ENCODE measurements at places on chromosomes 4 and X.
A peak's percentile ranks its signal among the peaks of the same experiment; 100 is the strongest.

DNA sequence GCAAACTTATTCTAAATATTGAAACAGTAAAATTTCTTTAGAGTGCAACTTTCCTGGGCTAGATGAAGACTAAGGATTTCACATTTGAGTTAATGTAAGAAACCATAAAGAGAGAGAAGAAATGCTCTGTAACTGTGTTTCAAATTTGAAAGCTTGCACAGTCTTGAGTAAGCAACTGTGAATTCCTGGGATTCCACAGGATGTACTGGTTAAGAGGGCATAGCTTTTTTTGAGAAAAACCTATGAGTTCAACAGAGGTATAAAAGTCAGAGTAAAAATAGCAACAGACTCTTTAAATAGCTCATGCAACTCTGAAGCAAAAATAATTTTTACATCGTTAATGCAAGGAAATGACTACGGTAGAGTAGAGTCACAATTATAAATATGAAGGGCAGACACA is 25.5 kb downstream of the ZNF330 start:
- DNase-seq, result peak; percentile 25

DNA sequence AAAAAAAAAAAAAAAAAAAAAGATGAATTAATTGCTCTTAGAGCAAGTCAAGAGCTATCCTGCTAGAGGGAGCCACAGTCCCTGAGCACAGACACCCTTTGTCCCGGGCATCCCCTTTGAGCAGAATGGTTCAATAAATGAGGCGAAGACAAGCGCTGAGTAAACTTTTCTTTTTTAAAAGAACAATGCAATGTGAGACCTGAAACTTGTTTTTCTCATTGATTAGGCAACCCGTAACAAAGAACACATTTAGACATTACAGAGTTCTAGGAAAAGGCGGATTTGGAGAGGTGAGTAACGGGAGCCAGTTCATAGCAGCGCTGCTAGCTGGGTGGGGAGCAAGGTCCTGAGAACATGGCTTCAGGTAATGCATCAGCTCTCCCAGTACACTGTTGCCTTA is 46.1 kb downstream of the GRK4 start:
- no peak for DNase-seq

DNA sequence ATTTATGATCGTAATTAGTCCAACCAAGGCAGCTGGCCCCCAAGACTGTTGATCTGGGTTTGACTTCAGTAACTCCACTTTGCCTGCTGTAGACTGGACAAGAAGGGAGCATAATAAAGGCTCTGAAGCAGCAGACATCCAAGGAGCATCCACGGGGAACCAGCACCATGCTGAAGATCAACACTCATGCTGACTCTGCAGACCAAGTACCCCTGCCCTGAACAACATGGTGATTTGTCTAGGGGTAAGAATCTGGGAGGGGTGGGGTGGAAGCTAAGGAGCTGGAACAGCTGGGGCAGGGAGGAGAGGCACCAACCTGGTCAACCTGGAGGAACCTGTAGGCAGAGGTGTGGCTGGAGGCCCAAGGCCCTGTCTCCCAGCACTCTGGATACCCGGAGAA is 2.1 kb downstream of the TEC start:
- no peak for DNase-seq

DNA sequence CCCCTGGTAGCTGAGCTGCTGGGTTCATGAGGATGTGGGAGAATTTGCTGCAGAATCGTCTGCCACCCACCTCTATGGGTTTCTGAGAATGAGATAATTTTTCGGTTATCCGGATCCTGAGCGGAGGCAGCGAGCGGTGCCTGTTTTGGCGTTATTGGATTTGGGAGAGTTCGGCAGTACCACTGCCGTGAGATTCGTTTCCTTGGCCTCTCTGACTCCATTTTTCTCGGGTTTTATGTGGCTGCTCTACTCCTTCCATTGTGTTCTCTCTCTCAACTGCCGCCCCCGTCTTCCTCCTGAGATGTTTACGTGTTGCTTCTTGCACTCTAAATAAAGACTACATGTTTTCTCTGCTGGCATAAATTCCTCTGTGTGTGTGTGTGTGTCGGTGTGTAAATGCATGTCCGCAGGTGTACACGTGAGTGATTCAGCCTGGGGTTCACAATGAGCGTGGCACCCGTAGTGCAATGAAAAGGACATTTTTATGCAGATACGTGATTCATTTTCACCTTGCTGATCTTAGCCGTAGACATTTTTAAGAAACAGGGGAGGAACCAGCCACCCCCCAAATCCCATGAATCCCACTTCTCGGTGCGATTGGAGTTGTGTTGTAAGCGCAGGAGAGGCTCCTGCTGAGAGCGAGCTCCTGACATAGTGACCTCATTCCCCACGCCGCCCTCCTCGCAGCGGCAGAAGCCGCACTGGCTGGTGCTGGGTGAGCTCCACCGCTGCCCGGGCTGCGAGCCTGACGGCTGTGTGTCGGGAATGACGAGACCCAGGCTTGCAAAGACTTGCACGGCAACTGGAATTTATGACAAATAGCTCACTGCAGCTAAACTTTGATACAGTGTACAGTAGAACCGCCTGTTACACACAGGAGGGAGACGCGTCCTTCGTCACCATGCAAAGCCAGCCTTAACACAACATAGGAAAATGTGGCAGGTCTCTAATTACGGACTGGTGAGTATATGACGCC is 82.2 kb downstream of the STOX2 start:
- DNase-seq, result peak; percentile 29

DNA sequence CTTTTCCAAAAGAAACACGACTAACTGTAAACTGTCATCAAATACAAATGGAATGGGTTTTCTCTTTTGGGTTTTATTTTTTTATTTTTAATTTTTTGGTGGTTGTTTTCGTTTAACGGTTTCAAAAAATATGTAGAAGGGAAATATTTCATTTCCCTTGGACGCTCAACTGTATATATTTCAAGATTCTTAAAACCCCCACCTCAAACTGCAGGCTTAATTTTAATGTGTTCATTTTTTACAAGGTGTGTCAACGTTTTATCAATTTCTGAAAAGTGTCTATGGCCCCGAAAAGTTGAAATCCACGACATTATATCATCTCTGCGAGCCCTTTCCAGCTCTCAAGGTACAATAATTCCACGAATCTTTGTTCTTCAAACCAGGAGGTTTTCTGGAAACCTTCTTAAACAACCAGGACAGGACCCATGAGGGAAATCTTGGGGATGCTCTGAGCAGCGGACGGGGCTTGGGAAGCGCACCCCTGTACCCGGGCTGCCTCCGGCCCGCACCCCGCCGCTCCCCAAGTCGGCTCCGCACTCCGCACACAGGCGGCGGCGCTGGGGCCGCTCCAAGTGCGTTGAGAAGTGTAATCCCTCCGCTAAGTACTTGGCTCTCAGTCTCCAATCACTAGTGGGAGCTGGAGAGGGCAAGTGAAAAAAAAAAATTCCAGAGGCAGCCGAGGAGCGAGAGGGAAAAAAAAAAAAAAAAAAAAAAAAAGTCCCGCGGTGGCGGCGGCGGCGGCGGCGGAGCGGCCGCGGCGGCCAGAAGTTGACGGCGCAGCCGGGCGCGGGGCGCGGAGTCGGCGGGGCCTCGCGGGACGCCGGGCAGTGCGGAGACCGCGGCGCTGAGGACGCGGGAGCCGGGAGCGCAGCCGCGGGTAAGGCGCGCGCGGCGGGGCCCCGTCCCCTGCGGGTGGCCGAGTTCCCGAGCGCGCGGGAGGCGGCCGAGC is at the start of gene BMPR1B:
Gene BMPR1B, plus strand, starts transcription at position 764 of the 949 bp plus-strand sequence. CDS start 346,470 bp downstream, outside the sequence.
- no peak for DNase-seq

- DNase-seq, result no peak
Measured at GRCh38 chrX:155682834-155683233, 70.1 kb upstream of the TMLHE start.

DNA sequence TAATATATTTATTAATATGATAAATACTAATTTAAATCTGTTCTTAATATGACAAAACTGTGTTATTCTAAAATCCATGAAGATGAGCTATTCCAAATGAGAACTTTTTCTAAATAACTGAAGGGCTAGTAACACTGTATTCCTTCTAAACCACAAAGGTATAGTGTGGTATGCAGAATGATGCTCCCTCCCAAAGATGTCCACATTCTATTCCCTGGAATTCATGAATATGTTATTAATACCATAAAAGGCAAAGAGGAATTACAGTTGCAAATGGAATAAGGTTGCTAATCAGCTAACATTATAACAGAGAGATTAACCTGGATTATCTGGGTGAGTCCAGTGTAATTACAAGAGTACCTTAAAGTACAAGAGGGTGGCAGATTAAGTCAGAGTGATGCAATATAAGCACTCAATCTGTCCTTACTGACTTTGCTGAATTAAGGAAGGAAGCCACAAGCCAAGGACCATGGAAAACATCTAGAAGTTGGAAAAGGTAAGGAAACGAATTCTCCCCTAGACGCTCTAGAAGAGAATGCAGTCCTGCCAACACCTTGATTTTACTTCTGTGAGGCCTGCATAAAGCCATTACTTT is 20.7 kb upstream of the MAB21L2 start:
- no peak for DNase-seq

DNA sequence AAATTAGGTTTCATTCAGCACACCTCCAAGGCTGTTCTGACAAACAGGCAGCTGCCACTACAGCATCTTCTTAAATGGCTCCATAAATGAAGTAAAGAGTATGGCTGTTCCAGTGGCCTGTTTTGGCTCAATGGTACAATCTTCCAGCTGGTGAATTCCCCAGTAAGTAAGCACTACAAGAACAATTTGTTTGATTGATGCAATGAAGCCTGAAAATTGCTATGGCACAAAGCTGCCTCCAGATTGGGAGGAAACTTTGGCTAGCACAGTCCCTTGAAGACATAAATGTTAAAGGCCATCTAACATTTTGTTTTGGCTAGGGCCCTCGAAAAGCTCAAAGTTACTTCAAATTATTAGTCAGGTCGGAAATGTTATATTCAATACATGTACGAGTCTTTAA is 47.5 kb downstream of the FGF13 start:
- no peak for DNase-seq

DNA sequence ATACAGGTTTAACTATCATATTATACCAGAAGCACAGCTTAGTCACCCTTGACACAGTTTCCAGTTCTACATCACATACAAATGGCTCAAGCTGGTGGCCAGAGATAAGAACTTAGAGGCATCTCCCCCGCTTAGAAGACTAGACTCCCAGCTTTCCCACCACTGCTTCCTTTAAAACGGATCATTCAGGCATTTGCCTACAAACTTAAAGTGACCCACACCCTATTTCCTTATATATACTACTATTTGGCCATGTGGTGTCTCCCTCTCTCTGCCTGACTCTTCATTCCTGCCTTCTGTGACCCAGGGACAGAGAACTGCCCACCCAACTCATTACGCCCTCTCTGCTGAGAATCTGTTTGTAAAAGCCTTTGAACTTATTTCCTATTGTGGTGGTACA is 781.2 kb upstream of the DIAPH2 start:
- peak; percentile 2 for DNase-seq

- DNase-seq, result no peak
Measured at GRCh38 chr4:78337244-78338020, 214.1 kb upstream of the ANXA3 start.

GRCh38 chrX:13376857-13377549 is 57.1 kb upstream of the ATXN3L start:
- no peak for DNase-seq

- DNase-seq, result no peak
Measured at GRCh38 chr4:145773581-145774234, 93.8 kb downstream of the C4orf51 start.
